ENCODE measurements at places on chromosomes 4 and X.
A peak's percentile ranks its signal among the peaks of the same experiment; 100 is the strongest.

DNA sequence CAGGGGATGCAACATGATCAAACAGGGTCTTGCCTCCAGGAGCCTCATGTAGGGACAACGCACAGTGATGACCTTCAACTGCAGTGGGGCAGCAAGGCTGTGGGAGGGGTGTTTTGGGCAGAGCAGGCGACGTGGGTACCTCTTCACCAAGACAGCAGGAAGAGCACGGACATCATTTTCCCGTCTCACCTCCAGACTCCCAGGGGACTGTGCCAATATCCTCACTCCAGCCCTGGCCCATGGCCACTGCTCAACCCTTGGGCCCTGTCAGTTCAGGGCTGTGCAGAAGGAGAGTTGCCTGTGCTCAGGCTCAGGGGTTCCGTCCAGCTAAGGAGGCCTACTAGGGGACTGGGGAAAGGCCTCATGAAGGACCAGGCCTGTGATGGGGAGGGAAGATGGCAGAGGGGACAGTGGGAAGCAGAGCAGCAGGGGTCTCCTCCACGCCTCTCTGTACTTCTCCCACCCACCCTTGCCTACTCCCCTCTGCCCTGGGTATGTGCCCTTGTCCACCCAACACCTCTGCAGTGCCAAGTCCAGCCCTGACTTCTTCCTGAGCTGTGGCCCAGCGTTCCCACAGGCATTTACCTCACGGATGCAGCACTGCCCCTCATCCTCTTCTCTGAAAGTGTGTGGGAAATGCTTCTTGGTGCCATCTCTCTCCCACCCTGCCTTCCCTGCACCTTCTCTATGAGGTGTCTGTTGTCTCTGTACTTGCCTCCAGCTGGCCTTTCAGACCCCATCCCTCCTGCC, 1.4 kb downstream of the IL9R start:
- no peak for DNase-seq

DNA sequence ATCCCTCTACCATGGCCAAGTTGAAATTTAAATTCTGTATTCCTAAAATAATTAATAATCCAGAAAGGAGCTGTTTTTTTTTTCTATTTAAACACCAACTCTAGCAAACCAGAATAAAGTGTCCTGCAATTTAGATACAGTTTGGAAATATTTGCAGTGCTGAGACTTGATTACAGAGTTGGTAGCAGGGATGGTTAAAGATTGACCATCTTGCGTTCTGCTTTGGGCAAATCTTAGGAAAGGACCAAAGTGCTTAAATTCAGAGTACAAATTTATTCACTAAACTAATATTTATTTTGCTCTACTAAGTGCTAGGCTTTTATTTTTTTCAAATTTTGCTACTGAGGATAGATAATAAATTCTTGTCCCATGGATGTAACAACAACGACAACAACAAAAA, 180.2 kb upstream of the AADAT start:
- DNase-seq = no peak

DNA sequence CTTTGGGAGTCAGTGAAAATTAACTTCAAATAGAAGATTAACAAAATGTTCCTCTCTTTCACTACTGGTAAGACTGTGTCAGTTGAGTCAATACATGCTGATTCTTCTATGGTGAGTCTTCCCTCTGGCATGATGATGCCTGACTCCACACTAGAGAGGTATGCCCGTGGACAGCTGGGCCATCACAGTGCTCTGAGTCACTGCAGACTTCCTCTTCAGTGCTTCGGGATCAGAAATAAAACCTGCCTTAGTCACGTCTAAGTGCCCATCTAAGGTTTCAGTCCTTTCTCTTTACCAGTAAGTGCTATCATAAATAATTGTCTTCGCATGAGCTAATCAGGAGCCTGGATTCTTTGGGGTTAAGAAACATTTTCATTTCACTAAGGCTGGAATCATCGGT, 1.6 kb upstream of the ASB5 start:
- DNase-seq = peak; percentile 93

- DNase-seq = no peak
Observed at GRCh38 chr4:171719691-171720090, 93.5 kb upstream of the GALNTL6 start.

All from gastrocnemius medialis (tissue), 4 donors.